ENCODE measurements at places on chromosomes 3 and 15.

GRCh38 chr15:51089699-51090453 is 4.8 kb downstream of the TNFAIP8L3 start:
- DNase-seq: no peak

GRCh38 chr3:122786066-122786465 is 7.6 kb downstream of the HSPBAP1 start:
- no peak for DNase-seq

DNA sequence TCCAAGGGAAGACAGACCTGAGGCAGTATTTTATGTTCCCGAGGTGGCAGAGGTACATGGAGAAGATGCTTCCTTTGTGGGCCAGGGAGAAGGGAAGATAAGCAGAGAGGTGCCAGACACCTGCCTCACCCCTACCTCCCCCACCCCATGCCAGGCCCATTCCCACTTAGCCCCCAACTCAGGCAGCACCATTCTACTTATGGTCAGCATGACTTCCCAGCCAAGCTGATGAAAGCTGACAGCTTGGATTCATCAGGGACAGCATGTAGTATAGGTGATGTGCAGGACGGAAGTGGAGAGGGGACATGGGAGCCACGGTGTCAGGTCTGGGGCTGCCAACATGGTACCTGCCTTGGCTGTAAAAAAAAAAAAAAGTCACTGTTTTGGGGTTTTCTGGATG is 57.5 kb upstream of the CSPG4 start:
- no peak for DNase-seq

DNA sequence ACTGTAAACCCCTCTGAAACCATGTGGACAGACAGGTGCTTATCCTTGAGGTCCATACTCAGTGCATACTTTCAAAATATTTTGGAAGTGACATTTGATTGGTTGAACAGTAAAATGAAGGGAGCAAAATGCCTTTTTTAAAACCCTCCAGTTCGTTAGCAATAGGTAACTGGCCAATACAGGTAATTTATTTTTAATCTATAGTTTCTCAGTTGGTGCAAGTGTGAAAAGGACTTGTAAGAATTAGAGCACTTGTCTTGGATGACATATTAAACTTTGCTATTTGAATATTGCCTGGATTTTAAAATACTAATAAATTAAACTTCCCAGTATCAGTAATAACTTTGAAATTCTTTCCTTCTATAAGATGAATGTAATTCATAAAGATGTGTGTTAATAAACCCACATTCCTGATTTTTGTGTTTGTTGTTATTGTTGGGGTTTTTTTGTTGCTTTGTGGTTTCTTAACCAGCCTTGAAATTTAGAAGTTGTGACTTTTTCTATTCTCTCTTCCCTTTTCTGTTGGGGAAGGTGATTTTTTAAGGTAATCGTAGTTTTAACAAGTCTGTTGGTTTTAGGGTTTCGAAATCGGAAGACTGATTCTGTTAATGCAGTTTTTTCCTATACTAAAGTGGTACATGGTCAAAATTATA is 90.0 kb downstream of the STT3B start:
- no peak for DNase-seq

GRCh38 chr3:41872157-41872556 is 89.7 kb downstream of the ULK4 start:
- no peak for DNase-seq

- no peak for DNase-seq
Observed at GRCh38 chr3:62922326-62922725, 47.1 kb upstream of the CADPS start.

- no peak for DNase-seq
Observed at GRCh38 chr15:49168016-49168415, 2.0 kb upstream of the GALK2 start.

DNA sequence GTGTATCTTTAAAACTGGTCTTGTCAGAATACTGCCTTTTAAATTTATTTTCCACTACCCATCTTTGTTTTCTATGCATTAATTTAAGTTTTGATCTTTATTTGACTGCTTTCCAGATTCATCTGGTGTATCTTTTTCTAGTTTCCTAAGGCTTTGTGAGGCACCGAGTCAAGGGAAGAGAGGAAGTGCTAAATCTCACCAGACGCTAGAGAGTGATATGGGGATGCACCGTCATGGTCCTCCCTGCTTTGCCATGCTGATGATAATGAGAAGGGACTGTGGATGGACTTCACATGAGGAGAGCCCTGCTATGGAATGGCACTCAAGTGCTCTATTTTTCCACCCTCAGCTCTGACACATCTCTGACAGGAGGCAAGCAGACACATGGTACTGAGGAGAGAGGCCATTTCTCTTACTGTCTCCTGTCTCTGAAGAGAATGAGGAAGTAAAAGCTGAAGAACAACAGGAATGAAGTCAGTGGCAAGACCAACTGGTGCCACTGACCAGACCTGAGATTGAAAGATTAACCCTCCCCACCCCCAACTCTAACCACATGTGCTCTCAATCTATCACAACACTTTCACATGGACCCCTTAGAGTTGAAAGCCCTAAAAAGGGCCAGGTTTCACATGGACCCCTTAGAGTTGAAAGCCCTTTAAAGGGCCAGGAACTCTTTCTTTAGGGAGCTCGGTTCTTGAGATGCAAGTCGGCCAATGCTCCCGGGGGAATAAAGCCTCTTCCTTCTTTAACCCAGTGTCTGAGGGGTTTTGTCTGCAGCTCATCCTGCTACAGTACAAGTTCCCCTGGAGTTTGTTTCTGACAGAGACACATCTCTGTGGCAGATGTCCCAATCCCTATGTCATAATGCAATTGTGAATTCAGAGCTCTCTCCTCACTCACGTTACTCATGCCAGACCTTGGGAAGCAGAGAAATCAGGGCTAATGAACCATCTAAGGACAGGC is at the start of gene IQCF2:
Gene IQCF2, plus strand, starts transcription at position 913 of the 963 bp plus-strand sequence. CDS start 52 bp downstream, outside the sequence.
- DNase-seq: no peak

- DNase-seq: no peak
Observed at GRCh38 chr15:83285284-83285978, 967 bp upstream of the BNC1 start.

DNA sequence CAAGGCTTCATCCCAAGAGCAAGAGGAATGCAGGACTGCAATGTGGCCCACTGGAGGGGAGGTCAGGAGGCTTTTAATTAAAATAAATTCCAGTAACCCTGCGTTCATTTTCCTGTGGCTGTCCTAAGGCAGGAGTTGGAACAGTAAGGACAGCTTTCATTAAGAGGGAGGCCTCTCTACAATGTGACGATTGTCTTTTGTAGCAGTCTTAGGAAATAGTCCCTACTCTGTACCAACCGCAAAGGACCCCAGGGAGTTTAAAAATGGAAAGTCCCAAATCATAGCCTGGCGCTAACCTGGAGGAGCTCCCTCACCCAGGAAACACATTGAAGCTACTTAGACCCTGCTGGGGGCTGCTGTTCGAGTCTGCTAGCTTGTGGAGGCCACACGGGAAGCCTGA is 62.8 kb downstream of the SYNM start:
- DNase-seq: no peak

DNA sequence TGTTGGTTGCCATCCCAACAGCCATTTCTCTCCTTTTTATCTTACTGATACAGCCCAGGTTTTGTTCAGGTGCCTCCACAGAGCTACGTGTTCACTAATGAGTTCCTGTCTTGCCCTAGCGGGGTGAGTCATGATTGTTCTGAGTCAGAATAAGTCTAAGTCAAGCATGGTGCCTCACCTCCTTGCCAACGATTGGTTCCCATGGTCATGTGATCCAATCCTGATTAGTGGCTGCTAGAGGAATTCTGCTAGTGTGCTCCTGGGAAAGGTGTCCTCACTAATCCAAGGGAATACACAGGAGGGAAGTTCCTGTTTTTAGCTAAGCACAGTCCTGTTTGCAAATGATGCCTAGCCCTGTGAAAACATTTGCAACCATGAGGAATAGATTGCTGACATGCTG is 99.8 kb downstream of the NSUN3 start:
- DNase-seq: no peak

- no peak for DNase-seq
Observed at GRCh38 chr15:68498076-68498475, 66.1 kb upstream of the ITGA11 start.

DNA sequence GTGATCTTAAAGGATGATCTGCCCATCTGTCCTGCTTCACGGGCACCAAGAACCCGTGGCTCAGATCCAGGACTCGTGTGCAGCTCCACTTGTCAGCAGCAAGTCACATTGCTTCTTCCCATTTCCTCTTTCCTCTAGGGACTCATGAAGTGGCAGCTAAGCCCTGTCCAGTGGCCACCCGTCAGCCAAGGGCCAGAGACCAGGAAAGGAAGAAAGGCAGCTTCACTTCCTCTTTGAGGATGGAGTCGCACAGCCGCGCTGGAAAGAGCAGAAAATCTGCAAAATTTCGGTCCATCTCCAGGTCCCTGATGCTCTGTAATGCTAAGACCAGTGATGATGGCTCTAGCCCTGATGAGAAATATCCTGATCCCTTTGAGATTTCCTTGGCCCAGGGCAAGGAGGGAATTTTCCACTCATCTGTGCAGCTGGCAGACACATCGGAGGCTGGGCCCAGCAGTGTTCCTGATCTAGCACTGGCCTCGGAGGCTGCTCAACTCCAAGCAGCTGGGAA is 28.5 kb downstream of the IL16 start:
- no peak for DNase-seq

DNA sequence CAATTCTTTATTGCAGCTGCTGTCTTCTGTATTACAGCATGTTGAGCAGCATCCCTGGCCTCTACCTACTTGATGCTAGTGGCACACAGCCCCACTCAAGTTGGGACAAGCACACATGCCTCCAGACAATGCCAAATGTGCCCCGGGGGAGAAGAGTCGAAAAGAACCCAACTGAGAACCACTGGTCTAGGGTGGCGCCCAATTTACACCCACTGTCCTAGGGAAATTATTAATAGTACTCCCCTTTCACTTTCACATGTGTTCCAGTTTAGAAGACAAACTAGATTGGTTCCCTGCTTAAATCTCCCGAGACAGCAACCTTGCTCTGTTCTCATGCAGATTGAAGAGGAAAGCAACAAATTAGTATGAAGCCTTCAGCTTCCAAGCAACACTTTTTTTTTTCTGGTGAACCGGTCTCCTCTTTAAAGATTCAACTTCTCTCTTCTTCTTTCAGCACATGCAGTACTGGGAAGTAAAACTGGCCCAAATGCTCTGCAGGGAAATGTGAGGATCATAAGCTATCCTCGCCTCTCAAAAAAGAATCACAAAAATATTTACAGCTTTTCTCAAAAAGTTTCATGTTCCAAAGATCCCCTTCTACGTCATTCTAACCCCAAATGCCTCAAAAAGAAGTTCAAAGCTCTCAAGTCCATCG is 823.9 kb upstream of the CFAP20DC start:
- DNase-seq: no peak

GRCh38 chr15:40931300-40932142 is 2.4 kb downstream of the DLL4 start:
- no peak for DNase-seq

- no peak for DNase-seq
Observed at GRCh38 chr3:133271539-133271938, 128.3 kb upstream of the BFSP2 start.

GRCh38 chr3:113140876-113141275 is 70.5 kb upstream of the BOC start:
- DNase-seq: no peak

GRCh38 chr15:66673410-66674322 is 28.4 kb upstream of the SMAD6 start:
- no peak for DNase-seq

GRCh38 chr3:161413127-161413854 is 42.0 kb upstream of the SPTSSB start:
- DNase-seq: no peak

- no peak for DNase-seq
Observed at GRCh38 chr15:33234020-33234461, 39.5 kb upstream of the FMN1 start.

DNA sequence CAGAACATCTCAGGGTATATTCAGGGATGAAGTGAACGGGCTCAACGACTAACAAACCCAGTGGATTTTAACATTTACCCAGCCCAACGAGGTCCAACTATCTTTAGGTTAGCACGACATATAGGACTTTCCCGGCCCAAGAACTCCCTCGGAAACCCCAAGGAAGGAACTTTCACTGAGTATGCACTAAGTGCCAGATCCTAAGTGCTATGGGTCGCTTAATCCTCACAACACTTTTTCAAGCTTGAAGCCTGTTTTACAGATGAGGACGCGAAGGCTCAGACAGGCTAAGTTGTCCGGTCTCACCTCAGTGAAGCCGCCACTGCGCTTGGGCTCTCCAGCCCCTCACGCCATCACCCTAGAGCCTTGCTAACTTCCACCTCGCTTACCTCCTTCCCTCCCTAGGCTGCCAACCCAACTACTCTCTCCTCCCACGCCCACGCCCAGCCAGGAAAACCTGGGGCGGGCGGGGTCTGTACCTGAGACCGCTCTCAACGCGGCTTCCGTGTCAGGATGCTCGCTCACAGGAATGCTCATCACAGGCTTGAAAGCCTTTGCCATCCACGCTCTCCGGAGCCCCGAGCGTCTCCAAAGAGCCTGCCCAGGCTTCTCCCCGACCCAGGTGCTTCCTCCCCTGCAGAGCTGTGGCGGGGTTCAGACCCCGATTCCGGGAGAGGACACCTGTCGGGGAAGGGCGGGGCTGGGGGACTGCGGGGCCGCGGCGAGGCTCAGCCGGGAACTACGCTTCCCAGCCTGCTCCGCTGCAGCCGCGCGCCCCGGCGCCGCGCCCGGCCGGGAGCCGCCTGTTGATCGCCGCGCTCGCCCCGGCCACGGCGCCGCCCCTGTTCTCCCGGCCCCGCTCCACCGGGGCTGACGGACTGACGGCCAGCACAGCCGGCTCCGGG is at the start of gene TMOD2:
Gene TMOD2, plus strand, starts transcription at position 806 of the 905 bp plus-strand sequence. CDS start 14,845 bp downstream, outside the sequence.
- DNase-seq: no peak

DNA sequence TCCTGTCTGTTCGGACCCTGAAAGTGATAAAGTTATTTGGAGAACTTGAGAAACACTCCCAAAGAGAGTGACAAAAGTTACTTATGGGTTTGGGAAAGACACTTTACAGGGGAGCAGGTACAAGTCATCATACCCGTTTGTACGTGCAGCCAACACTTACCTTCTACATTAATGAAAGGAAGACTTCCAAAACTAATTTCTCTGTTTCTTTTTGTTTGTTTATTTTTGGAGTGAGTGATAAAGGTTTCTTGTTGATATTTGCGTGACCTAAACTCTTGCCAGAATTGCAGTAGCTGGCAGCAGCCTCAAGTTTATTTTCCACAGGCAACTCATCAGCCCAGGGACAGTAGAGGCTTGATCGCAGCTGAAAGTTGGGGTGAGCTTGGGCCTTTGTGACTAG is 8.4 kb downstream of the ABHD2 start:
- no peak for DNase-seq

Measured in fibroblast of skin of left biceps (primary cell).